ENCODE measurements at places on chromosomes 5 and 9. TPM values are rescaled to one million over a fixed set of nuclear protein-coding genes. Genes with fewer than 3 reads are reported as not detected.

The SHROOM1 gene
- 12.9 TPM for total RNA-seq

The FBXL7 gene
- 6.8 TPM for total RNA-seq

The C5orf15 gene
- total RNA-seq = 42.2 TPM

The IPO11 gene
- 14.3 TPM for total RNA-seq

The TUSC1 gene
- total RNA-seq = 10.7 TPM
